ENCODE measurements at places on chromosomes 7 and 10.

- DNase-seq = no peak
Measured at GRCh38 chr7:77282897-77283296, 83.3 kb upstream of the FGL2 start.

DNA sequence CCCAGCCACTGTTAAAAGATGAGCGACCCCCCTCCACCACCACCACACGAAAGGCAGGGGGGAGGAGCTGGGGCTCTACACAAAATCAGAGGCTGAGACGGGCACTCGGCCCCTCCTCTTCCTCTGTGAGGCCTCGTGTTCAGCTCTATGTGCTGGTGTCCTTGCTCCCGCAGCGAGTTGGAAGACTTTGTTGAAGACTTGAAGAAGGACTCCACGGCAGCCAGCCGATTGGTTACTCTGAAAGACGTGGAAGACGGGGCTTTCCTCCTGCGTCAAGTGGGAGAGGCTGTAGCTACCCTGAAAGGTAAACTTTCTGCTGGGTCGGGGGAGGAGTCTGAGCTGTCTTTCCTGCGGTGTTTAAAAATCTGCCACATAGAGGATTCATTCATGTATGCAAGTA is 203.7 kb downstream of the ARHGAP21 start:
- peak; percentile 74 for DNase-seq

DNA sequence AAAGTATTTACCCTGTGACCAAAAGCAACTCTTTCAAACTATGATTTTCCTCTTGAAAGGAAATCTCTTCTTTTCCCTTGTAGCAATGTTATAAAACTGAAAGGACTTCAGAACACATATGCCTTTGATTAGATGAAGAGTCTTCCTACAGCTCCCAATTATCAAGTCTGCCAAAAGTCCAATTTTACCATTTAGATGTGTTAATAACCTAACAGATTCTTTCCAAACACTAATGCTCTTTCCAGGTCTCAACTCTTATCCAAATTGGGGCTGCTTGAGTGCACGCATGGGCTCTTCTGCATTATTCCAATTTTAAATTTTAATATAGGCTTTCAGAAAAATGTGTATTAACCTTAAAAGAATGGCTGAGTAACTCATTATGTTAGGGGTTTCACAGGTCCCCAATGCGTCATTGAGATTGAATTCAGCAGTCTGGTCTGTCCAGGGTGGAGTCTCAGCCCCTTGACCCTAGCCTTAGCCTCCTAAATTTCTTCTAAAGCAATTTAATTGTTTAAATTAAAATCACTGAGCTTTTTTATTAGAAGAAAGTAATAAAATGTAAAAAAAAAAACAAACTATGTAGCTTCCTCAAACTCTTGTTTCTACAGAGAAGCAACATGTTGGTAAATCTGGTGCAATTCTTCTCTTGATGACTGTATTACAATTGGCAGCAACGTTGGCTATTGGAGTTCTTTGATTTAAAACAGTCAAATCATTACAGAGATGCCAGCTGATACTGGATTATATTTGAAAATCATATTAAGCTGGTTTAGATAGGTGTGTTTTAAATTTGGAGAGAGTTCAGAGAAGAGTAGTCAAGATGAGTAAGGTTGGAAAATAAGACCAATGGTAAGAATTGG is 170.4 kb downstream of the DKK1 start:
- no peak for DNase-seq

DNA sequence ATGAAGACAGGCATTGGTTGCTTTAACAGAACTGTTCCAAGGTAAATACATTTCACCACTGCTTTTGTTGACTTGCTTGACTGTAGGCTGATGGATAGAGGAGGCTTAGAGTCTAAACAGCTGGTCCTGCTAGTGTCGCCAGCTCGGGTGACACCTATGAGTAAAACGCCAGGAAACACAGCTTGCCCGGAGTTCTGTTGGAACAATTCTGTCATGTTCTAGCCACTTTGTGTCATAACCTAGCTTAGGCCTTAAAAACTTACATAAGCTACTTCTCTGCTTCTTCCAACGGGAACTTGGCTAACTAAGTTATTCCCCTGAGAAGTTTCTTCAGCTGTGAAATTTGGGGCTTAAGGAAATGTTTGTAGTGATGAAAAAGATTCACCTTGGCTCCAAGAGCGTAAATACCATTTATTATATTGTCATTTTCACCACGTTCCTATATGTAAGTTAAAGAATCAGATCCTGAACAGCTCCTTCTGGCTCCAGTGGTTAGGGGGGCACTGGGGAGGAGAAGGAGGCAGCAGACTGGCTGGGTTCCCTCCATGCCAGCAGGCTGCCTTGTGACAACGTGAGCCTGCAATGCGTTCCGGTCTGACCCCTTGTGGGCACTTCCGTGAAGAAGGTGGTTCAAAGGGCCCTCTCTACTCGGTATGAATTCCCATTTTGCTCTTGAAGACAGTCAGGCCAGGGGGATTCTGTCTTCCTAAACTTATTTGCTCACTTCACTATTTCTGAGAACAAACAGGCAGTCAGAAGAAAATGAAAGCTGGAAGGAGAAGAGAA is 253.2 kb downstream of the BMPER start:
- no peak for DNase-seq

DNA sequence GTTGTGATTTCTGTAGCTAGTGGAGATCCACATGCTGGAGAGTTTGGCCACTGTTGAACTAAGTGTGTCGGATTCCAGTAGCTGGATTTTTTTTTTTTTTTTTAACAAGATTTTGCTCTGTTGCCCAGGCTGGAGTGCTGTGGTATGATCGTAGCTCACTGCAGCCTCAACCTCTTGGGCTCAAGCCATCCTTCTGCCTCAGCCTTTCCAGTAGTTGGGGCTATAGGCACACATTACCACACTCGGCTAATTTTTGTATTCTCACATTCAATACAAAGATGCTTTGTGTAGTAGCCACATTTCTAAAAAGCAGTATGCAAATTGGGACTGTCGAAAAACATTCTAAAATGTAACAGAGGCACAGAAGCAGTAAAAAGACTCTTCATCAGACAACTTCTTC is 63.5 kb downstream of the RABGEF1 start:
- no peak for DNase-seq

GRCh38 chr10:127283017-127283416 is 86.6 kb upstream of the INSYN2A start:
- no peak for DNase-seq

DNA sequence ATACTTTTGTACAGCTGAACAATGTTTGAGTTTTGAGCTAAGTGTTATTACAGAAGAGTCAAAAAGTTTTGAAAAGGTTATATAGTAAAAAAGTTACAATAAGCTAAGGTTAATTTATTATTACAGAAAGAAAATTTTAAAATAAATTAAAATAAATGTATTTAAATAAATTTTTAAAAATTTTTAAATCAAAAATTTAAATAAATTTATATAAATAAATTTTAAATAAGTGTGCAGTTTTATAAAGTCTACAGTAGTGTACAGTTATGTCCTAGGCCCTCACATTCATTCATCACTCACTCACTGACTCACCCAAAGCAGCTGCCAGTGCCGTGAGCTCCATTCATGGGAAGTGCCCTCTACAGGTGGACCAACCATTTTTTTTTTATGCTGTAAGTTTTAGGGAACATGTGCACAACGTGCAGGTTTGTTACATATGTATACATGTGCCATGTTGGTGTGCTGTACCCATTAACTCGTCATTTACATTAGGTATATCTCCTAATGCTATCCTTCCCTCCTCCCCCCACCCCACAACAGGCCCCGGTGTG is 462.9 kb upstream of the ZMIZ1 start:
- DNase-seq = no peak

GRCh38 chr10:77939561-77940001 is 13.0 kb upstream of the DLG5 start:
- no peak for DNase-seq

GRCh38 chr10:76236356-76236755 is 804.9 kb downstream of the LRMDA start:
- DNase-seq = no peak

DNA sequence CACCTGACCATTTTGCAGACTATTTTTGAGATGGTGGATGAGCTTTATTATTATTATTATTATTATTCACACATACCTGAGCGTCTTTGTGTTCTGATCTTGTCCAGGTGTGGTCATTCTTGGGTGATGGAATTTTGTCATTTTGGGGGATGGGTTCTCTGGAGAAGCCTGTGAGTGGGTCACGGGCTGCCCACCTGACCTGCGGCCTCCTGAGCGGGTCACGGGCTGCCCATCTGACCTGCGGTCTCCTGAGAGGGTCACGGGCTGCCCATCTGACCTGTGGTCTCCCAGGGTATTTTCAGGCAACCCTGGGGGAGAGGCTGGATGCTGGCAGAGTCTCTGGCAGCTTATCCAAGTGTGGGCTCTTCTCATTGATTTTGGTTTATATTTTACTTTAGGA is 7.3 kb downstream of the SCART1 start:
- no peak for DNase-seq

GRCh38 chr10:70744617-70745143 is 40.5 kb downstream of the TBATA start:
- DNase-seq = no peak

GRCh38 chr7:151597541-151598444 is 78.1 kb upstream of the RHEB start:
- DNase-seq = no peak

GRCh38 chr10:126137562-126138221 is 241.3 kb downstream of the FANK1 start:
- no peak for DNase-seq

DNA sequence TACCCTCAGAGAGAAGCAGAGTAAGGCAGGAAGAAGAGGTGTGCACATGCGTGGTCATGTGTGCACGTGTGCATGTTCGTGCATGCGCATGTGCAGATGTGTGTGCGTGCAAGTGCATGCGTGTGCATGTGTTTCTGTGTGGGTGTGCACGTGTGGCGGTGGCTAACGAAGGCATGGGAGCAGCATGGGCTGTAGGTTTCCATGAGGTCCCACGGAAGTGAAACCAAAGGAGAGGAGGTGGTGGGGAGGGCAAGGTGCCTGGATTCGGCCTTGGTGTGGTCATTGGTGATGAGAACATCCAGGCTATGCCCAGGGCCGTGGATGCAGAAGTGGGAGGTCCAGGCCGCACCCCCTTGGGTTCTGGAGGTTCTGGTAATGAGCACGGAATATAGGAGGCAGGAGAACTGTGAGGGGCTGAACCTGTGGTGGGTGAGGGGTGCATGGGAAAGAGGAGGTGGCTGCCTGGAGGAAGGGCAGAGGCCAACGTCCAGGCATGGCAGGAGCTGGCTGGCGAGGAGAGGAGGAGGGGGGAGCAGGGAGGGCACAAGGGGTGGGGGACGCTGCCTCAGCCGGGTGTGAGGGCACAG is 2.4 kb upstream of the INPP5A start:
- no peak for DNase-seq

DNA sequence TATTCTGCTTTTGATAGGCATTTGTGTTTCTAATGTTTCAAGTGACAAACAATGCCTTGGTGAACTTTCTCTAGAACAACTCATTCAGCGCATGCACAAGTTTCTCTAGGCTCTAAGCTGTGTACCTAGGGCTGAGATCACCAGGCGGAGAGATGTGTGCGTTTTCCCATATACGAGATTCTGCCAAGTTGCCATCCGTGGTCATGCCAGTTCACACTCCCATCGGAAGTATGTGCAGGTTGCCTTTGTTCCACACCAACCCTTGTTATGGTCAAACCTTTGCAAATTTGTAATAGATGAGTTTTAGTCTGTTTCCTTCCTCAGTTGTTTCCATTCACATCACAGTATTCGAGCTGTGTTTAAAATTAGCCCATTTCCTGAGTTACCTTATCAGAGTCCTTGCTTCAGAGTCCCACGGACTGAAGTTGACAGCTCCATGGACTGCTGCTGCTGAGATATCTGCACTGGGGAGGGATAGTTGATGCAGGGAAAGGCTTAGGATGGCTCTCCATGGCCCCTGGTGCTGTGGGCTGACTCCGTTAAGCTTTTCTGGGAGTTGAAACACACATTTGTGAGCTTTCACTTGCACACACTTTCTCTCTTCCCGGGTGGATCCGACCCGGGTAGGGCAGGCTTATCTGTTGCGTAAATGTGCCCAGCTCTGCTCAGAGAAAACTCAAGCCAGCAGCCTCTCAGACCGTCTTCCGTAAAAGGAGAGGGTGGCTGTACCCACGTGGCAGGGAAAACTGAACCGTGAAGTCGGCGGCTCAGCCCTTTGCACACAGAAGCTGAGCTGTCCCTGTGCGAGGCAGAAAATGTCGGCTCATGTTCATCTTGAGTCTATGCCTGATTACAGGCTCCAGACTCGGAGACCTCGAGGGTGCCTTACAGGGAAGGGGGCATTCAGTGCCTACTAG is 49.4 kb downstream of the HK1 start:
- DNase-seq = peak; percentile 27

GRCh38 chr7:149860821-149861727 is 12.7 kb upstream of the ATP6V0E2 start:
- DNase-seq = no peak

GRCh38 chr7:16462431-16462889 is 3.1 kb downstream of the SOSTDC1 start:
- DNase-seq = no peak

GRCh38 chr10:86601956-86602602 is 52.3 kb upstream of the OPN4 start:
- no peak for DNase-seq

GRCh38 chr7:20797462-20798080 is 10.9 kb upstream of the SP8 start:
- no peak for DNase-seq

DNA sequence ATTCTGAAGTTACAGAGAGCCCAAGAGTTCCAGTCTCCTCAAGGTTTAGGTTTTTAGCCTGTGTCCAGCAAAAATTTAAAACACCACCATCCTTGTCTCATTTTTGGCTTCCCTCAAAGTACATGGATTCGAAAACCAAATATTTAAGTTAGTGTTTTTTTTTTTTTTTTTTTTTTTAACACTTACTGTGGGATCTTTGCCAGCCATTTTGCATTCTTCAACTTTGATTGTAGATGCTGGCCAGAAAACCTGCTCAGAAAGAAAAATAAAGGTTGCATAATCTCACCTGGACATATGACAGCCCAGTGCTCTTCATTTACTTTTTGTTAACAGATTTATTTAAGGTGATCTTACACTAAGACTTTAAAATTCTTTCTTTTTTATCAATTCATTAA is 91.6 kb downstream of the SEMA3C start:
- DNase-seq = no peak
